ENCODE measurements at places on chromosomes 12 and 14.

GRCh38 chr12:127260531-127260930 lies 1006.4 kb upstream of the TMEM132C start:
- DNase-seq: no peak

- no peak for DNase-seq
Observed at GRCh38 chr12:67764055-67764454, 115.5 kb downstream of the DYRK2 start.

DNA sequence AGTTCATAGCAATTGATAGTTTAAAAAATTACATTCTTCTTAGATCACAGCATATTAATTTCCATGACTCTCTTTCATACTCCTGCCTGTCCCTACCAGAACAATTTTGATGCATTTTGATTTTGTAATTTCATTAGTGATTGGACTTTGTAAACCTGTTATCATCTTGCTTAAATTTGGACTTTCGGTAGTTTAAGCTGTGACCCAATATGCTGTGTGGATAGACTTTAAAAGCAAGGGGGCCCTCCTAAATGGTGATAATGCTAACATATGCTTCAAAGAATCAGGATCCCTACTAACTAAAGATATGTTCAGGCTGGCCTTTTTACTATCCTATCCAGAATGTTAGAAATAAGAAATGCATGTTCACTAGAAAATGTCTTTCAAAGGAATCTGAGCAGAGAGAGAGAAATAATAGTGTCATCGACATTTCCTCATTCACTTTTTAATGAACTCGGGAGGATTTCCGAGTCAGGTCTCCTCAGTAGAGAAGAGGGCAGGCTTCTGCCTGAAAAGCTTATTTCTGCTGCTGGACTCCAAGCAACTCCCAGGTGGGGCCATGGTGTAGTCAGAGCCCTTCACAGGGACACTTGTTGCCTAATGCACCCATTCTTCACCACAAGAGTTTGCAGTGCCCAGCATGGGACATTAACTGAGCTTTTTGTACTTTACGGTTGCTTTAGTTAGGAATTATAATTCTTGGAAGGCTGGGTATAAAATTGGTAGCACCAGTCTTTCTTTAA lies 16.7 kb downstream of the SLC38A4 start:
- no peak for DNase-seq

DNA sequence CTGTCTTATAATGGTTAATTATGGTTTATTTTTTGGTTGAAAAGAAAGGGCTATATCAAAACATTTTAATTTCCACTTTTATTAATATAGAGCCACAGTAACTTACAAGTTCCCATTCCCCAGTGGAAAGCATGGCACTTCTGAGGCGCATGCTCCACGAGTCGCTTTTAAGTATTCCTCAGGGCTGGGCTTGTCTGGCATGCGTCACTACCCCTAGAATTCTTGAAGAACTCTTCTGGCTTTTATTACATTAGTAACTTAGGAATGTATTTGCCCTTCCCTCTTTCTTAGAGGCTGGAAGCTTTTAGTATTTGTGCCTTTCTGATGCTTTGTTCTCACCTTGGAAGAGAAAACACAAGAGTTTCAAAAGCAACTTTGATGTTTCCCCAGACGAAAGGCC lies 81.1 kb downstream of the ESR2 start:
- DNase-seq: no peak

- DNase-seq: no peak
Observed at GRCh38 chr12:42903736-42904135, 314.2 kb upstream of the PRICKLE1 start.

DNA sequence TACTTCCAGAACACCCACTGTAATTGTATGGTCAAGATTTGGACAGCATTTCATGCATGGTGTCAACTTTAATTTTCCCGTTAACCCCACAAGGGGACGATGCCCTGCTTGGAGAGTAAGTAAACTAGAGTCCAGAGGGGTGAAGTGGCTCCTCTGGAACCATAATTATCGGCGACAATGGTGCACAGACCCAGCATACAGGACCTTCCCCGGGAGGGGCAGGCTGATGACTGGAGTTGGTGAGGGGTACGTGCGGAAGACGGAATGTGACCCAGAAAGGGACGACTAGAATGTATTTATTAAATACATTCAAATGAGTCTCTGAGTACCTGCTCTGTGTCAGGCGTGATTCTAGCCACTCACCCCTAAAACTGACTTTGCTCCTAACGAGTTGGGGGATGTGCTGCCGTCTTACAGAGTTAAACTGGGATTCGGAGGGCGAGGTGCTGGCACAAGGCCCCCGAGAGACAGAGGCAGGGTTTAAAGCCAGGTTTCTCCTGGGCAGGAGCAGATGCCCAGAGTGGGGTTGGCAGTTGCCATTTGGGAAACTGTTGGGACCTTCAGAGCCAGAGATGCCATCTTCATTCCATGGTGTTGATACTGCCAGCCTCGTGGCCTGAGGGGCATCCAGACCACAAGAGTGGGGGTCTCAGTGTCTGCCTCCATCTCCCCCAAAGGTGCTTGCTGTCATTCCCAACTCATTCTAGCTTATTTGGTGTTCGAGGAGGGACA lies 10.9 kb downstream of the RTL1 start:
- no peak for DNase-seq

GRCh38 chr12:67449591-67450052 lies 180.5 kb downstream of the CAND1 start:
- DNase-seq: no peak

GRCh38 chr12:69998922-69999321 lies 173.9 kb downstream of the MYRFL start:
- DNase-seq: no peak

DNA sequence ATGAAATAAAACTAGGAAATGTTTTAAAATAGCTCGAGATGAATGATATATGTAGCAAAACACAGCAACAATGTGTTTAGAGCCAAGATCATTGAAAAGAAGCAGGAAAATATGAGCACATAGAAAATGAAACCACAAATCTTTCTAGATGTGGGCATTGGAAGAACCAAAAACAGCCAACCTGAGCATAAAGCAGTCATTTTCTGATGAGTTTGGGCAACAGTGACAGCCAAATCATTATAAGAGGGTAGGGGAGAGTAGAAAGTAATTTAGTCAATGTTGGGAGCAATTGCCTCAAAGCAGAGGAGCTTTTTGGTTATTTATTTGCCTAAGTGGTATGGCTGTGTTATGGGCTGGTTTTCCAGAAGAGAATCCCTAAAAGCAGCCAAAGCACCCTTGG lies 8.8 kb upstream of the BICDL1 start:
- DNase-seq: no peak

GRCh38 chr12:85325442-85325841 lies 45.4 kb downstream of the ALX1 start:
- DNase-seq: no peak

DNA sequence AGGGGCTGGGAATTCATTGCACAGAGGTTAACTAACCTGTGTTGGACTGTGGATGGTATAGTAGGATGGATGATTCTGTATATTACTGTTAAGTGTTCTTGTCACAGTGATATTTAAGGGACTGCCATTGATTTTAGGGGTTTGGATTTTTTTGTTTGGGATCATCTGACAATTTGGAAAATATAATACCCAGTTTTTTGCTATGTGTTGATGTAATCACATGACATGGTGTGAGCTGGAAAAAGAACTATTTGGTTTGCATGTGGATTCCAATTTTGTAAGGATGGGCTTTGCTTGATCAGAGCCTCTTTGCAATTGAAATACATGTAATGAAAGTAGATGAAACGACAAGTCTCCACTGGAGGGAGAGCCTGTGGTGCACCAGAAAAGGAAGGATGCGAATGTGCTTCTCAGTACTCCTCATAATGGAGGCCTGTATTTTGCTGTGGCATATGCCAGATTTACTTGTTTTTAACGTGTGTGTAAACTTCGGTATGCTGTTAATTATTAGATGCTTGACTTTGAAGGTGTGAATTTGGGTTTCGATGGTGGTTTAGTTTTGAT lies 2.7 kb downstream of the DYRK2 start:
- peak; percentile 53 for DNase-seq

DNA sequence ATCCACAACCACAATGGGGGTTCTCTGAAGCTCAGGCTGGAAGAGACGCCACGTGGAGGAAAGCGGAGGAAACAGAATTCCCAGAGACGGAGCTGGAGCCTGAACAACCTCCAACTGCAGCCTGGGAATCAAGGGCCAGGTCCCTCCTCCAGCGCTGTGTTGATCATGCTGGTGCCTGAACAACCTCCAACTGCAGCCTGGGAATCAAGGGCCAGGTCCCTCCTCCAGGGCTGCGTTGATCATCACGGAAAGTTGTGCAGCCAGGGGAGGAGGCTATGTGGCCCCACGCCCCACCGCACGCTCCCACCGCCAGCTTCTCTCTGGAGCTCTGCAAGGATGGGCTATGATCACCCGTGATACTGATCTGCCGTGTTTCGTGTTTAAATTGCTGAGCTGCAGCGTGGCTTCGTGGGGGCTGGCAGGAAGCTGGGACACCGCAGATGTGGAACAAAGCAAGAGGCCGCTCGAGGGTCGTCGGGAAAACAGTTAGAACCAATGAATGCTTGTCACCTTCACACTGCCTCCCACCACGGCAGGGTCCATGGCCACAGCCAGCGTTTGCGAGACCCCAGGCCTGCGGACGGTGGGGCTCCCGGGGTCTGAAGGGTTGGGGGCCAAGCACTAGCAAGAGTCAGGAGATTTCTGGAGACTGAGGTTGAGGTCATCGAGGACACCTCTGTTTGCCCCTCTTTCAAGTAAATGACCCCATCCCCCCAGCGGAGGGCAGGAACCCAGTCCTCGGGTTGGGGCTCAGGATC lies 51.8 kb upstream of the FBRSL1 start:
- no peak for DNase-seq

DNA sequence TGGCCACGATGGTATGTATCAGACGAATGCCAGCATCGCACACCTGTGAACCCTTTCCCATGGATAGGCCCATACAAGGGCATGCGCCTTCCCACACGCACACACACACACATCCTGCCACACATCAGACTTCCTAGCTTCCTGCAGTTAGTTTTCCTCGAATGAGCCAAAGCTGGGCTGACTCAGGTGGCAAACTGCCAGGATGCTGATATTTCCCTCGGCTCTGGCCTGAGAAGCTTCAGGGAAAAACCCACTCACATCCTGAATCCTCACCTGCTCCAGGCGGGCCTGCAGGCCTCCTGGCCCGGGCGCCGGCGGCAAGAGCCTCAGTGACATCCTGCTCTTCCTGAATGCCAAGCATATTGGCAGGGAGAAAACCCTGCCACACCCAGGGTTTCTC lies 22.4 kb downstream of the CALM1 start:
- no peak for DNase-seq

DNA sequence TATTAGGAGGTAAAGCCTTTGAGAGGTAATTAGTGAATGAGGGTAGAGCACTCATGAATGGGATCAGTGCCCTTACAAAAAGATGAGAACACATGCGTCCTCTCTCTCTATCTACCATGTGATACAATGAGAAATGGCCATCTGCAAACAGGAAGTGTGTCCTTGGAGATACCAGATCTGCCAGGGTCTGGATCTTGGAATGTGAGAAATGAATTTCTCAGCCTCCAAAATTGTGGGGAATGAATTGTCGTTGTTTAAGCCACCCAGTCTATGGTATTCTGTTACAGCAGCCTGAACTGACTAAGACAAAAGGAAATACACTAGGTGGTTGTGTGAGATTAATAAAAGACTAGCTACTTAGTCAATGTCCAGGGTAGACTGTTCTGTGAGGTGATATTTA lies 366.6 kb downstream of the NELL2 start:
- DNase-seq: no peak

- no peak for DNase-seq
Observed at GRCh38 chr12:64706857-64707256, 52.3 kb downstream of the GNS start.

DNA sequence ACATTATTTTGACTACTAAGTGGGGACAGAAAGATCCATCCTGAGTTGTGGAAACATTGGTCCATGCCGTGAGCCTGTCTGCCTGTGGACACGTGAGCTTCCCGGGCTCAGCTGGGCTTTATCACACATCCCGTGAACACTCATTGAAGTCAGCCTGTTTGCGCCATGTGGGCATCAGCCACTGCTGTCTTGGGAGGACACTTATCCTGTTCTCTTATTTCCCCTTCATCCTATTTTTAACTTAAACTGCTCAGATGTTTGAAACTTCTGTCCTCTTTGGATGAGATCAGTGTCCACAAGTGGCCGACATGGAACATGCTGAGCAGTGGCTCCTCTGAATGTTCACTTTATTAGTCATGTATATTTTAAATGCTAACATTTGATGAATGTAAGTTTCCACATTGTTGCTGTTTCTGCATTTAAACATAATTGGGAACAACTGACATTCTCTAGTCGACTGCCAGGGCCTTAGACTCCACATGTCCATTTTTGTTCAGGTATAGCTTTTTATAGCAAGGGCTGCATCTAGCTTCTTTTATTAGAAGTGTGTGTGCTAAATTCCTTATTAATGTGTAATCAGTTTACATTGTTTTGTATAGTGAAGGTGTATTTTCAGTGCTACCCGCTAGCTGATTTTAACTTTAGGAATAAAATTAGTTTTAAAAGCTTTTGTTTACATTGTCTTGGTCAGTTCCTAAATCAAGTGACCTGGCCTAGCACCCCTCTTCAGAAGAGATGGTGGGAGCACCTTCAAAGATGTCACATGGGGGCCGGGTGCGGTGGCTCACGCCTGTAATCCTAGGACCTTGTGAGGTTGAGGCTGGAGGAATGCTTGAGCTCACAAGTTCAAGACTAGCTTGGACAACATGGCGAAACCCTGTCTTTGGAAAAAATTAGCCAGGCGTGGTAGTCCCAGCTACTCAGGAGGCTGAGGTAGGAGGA lies 24.0 kb downstream of the RNF34 start:
- DNase-seq: no peak

GRCh38 chr14:21476523-21476924 lies 235 bp downstream of the RAB2B start:
- DNase-seq: no peak

GRCh38 chr14:77574446-77575115 lies 41.9 kb downstream of the SPTLC2 start:
- no peak for DNase-seq

DNA sequence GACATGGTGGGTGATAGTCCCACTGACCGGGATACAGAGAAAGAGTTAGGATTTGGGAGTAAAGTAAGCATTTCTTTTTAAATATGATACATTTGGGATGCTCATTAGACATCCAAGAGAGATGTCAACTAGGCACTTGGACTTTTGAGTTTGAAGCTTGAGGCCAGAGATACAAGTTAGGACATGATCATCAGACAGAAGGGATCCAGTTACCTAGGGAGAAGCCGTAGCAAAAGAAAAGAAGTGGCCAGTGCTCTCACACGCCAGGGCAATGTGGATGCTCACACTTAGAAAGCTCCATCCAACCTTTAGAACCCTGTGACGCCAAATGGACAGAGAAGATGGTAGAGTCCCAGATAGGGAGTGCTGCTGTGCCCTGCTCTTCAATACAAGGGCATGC lies 14.0 kb upstream of the STON2 start:
- no peak for DNase-seq

- no peak for DNase-seq
Observed at GRCh38 chr14:86391085-86391484, 861.1 kb downstream of the FLRT2 start.

GRCh38 chr12:39616251-39616650 lies 3.4 kb downstream of the ABCD2 start:
- peak; percentile 20 for DNase-seq

GRCh38 chr12:119725523-119725922 lies 57.6 kb downstream of the PRKAB1 start:
- DNase-seq: no peak

- peak; percentile 62 for DNase-seq
Observed at GRCh38 chr14:88323523-88324199, 592 bp upstream of the KCNK10 start.
